Uterus (tissue), 4 donors: ENCODE measurements at places on chromosomes 12 and 14. TPM values are rescaled to one million over a fixed set of nuclear protein-coding genes. Genes with fewer than 3 reads are reported as not detected.

SLC7A7 gene
- total RNA-seq = 5.9 TPM

DNA sequence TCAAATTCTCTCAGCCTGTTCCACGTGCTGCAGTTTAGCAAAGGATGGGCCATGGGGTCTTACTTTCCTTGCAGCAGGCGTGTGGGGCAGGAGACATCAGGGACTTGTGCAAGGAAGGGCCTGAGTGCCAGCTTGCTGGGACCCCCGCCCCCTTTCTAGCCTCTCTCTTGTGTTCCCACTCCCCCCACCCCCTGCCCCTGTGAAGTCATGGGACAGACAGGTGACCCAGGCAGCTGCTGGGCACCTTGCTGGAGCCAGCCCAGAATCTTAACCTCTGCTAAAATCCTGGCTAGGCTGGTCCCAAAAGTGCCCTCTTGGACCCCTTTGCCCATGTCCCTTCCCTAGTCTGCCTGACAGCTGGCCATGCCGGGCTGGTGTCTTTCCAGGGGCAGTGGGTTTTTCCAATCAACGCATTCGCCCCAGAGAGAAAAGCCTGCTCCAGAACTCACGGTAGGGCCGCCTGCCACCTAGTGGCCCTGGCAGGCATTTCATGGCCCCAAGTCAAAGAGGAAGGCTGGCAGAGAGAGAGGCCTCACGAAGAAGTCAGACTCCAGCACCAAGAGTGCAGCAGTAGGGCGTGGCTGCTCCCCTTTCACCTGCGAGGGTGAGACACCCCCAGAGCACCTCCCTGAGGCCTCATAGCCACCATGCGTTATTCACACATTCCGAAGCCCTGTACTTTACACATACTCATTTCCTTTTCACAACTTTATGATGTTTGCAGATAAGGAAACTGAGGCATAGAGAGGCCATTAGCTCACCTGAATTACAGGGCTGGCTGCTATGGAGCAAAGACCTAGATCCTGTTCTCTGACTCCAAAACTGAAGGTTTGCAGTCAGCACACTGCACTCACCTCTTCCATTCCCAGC is 67.4 kb downstream of the LGMN start:
- H3K27ac ChIP-seq = peak overlapping the region; percentile 36
- H3K27me3 ChIP-seq = no peaks in the 10 kb centered on the region
- no peaks in the 10 kb centered on the region for H3K4me1 ChIP-seq
- no peaks in the 10 kb centered on the region for H3K36me3 ChIP-seq
- H3K4me3 ChIP-seq = no peak overlapping the region

DNA sequence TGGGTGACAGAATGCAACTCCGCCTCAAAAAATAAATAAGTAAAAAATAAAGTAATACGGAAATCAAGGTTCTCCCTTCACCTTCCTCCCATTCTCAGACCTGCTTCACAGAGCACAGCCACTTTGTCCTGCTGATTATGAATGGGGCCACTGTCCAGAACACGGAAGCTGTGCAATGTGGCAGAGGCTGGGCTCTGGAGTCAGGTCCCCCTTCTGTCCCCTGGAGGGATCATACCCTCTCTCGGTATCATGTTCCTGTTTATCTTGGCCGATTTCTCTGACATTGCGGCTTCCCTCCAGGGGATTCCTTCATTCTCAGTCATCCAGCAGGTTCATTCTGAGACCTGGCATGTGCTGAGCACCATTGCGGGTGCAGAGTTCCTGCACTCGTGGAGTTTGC is 11.3 kb downstream of the PPP2R5C start:
- H3K4me3 ChIP-seq = no peak overlapping the region
- no peaks in the 10 kb centered on the region for H3K36me3 ChIP-seq
- no peak for DNase-seq
- H3K27me3 ChIP-seq = no peaks in the 10 kb centered on the region
- H3K4me1 ChIP-seq = no peaks in the 10 kb centered on the region

- peaks cover 3% of the 10 kb centered on the region for H3K27me3 ChIP-seq
- H3K36me3 ChIP-seq = no peaks in the 10 kb centered on the region
- no peaks in the 10 kb centered on the region for H3K4me1 ChIP-seq
- H3K4me3 ChIP-seq = no peak overlapping the region
- peak; percentile 25 for DNase-seq
These were observed 14.2 kb upstream of the PLXNC1 start for GRCh38 chr12:94133964-94134795.
